ENCODE measurements at places on chromosomes 2 and 18.
A peak's percentile ranks its signal among the peaks of the same experiment; 100 is the strongest.

- DNase-seq: no peak
Measured at GRCh38 chr2:37224063-37224462, 7.3 kb downstream of the CEBPZ start.

DNA sequence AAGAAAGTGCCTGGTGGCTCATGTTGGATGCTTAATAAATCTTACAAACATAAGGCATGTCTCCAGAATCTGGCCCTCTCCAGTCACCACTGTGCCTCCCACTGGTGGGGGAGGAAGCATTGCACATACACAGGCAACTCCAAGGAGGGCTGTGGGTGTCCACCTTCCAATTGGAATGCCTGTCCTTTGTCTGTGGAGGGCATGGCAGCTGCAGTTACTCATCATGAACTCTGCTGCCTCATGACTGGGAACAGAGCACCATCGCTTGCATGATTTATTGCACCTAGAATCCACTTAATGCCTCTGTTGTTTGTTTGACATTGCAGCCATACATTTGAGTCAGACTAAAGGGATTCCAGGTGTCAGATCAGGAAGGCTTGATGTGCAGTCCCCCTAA is 278.9 kb downstream of the PRKCE start:
- DNase-seq: no peak

DNA sequence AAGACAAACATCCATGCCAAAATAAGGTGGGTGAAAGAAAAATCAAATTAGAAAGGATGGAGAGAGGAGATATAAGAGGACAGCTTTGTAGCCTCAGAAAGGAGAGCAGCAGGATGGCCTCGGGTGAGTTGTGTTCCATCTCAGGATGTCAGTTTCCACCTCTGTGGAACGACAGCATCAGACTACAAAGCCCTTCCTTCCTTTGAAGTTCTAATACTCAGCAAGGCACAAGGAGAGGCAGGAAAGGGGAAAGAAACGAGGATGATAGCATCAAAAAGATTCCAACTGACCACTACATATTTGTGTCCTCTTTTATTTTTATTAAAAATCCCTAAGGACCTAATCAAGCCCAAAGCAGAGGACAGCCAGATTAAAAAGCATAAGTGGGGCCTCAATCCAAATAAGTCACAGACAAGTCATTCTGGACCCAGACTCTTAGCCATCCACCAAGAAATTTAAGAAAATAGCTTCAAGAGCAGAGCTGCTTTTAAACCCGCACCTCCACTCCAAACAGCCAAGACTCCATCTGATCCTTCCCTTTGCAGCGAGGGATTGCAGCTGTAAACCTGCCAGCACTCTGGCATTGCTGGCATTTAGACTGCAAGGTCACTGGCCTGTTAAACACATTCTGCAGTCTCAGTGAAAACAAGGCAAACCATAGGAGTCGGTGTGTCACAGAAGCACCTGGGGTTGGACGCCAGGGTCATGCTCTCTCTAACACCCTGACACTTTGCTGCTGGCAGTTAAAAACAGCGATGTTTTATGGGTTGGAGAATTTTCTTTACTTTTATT is 314.5 kb upstream of the CHAC2 start:
- DNase-seq: no peak

- no peak for DNase-seq
Measured at GRCh38 chr2:101815739-101816391, 118.4 kb downstream of the MAP4K4 start.

DNA sequence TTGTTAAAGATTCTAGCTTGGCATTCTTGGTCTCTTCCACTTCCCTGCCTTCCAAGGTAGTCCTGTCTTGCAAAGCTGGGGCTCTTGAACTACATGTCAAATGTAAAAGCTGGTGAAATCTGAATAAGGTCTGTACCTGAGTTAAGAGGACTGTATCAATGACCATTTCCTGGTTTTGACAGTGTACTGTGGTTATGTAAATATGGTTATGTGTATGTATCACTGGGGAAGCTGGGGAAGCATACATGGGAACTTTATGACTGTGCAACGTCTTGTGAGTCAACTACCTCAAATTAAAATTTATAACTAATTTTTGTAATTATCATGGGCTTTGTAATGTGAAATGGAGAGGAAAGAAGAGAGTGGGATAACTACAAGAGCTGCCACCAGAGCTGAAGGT is 81.7 kb downstream of the COL4A4 start:
- no peak for DNase-seq

DNA sequence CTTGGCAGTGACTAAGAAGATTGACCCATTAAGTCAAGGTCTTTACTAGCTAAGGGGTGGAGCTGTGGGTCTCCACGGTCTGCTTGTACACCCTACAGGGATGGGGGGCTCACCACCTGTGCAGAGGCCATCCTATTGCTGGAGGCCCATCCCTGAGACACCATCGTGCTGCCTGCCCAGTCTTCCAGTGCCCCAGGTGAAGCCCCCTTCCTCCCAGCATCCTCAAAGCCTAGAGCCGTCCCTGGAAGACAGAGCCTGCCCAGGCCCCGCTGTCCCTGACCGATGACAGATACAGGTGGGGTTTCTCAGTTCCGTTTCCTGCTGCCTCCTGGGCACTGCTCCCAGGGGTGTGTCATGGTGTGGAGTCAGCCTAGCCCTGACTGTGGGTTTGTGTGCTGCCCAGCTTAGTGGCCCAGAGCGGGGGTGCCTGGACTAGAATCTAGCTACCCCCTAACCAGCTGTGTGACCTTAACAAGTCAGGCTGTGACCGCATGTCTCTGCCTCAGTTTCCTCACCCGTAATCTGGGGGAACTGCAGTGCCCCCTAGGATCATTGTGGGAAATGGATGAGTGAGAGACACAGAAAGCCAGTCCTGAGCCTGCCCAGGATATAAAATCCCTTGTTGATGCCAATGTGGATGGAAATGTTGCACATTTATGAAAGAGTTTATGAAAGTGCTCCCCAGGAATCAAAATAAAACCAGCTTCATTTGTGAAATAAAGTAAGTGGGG is 2.0 kb downstream of the OTOS start:
- DNase-seq: no peak

- no peak for DNase-seq
Measured at GRCh38 chr2:191178806-191179514, 28.2 kb upstream of the STAT4 start.

- DNase-seq: no peak
Measured at GRCh38 chr2:18762667-18763066, 173.3 kb upstream of the NT5C1B start.

DNA sequence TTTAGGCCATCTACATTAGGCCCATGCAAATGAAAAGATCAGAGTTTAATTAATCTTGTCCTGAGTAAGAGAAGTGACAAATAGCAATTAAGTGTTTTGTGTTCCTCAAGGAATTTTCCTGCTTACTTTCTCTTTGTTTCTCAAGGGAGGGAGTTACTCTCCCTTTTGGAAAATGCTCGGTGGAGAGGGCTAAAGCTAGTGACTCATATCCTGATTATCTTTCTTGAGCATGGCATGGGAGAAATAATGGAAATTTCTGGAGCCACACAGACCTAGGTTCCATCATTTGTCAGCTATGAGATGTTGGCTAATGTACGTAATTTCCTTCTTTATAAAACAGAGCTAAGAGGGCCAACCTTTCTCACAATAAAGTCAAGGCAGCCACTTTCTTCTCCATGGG is 177.1 kb downstream of the ETAA1 start:
- no peak for DNase-seq

GRCh38 chr18:21363348-21363747 is 121.3 kb downstream of the GREB1L start:
- DNase-seq: no peak

GRCh38 chr2:73920577-73921545 is 5.8 kb upstream of the DGUOK start:
- peak; percentile 16 for DNase-seq

DNA sequence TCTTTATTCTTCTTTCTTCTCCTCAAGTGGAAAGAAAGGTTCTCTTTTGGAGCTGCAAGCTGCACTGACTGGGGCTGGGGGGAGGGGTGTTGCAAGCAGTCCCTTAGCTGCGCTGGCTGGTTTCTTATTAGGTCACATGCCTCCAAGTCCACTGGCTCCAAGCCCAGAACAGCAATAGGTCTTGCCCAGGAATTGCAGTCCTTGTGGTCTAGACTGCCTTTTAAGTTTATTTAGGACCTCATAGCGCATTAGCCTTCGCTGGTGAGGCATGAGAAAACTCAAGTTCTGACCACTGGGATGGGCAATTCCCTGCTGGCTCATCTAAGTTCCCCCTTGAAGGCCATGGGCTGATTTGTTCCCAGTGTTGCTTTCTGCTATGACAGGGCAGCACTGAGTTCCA is 138.6 kb upstream of the SCN7A start:
- DNase-seq: no peak

GRCh38 chr18:12639990-12640880 is 17.7 kb downstream of the SPIRE1 start:
- DNase-seq: no peak

DNA sequence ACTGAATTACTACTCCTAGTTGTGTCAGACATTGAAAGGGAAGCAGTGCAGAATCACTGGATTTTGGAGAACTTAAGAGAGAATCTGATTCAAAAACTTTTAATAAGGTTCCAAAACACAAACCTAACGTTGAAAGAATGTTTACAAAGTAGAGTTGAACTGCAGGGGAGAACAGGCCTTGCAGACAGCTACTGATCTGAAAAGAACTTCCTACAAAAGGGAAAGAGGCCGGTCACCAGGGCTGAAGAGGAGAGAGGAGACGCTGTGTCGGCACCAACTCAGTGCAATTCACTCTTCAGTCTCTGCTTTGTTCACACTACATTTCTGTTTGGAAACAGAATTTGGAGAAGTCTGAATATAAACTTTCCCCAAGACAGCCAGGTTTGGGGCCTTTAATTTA is 124.0 kb downstream of the GAREM1 start:
- DNase-seq: no peak

- no peak for DNase-seq
Measured at GRCh38 chr2:135174049-135174809, 122.1 kb downstream of the RAB3GAP1 start.

DNA sequence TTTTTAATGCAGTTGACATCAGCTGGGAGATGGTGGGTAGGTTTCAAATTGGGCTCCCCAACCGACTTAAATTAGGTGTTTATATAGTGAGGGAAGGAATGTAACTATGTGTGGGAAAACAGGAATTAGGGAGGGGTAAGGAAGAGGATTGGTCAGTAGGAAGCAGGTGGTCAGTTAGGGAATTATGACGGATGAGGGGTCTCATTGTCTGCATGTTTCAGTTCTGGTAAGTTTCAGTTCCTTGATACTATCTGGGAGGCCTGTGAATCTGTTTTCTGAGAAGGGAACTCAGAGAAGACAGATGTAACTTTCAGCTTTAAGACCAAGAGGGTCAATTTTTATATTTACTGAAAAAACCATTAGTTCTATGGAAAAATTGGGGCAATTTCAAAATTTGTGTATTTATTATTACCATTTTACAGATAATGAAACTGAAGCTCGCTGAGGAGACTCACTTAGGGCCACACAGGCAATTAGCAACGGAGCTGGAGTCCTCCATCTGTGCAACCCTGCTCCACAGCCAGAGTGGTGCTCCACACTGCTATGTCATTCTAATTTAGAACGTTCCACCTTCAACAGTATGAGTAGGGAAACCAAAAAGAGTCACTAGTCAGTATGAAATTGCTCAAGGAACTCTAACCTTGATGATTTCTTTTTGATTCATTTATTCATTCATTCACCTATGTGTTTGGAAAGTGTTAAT is 36.0 kb upstream of the CCDC195 start:
- DNase-seq: no peak

- no peak for DNase-seq
Measured at GRCh38 chr2:148483665-148484064, 160.9 kb upstream of the EPC2 start.

- no peak for DNase-seq
Measured at GRCh38 chr2:33084433-33084832, 137.7 kb downstream of the LTBP1 start.

DNA sequence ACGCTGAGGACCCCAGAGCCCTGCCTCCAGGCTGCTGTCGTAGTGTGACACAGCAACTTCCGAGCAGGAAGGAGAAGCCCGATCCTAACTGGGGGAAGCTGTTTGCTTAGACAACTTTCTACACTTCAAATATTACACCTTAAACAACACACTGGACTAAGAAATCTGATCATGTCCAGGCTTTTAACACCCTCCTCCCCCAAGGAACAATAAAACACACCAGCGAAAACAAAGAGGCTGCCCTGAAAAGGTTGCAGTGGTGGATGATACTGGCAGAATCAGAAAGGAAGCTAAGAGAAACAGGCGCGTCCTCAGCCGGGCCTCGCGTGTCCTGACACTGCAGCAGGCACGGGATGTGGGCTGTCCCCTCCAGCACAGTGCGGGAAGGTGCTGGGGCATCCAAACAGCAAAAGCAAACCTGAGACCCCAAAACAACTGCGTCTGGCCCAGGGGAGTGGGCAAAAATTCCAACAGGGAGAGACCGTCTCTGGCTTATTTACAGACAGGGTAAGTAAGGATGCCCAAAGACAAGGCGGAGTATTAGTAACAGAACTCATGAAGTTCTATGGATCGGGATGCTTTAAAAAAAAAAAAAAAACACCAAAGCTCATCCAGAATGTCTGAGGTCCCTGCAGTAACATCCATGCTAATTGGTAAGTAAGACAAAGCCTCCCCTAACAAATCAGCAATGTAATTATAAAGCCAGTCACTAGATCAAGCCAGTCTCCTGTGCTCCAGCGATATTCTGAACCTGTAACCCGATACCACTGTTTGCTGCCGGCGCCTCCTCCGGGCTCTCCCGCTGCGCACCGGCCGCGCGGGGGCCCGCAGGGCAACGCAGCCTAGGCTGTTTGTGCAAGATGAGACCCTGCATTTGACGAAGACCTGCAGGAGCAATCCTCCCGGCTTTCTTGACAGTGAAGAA is 9.0 kb downstream of the SERTAD2 start:
- DNase-seq: peak; percentile 43

- no peak for DNase-seq
Measured at GRCh38 chr2:213991453-213992108, 419.3 kb upstream of the VWC2L start.

- no peak for DNase-seq
Measured at GRCh38 chr2:100185105-100185504, 42.7 kb upstream of the AFF3 start.

- DNase-seq: no peak
Measured at GRCh38 chr2:27264253-27264752, 1.5 kb upstream of the SLC30A3 start.

GRCh38 chr2:85133751-85134254 is 611 bp downstream of the TCF7L1 start:
- DNase-seq: no peak

DNA sequence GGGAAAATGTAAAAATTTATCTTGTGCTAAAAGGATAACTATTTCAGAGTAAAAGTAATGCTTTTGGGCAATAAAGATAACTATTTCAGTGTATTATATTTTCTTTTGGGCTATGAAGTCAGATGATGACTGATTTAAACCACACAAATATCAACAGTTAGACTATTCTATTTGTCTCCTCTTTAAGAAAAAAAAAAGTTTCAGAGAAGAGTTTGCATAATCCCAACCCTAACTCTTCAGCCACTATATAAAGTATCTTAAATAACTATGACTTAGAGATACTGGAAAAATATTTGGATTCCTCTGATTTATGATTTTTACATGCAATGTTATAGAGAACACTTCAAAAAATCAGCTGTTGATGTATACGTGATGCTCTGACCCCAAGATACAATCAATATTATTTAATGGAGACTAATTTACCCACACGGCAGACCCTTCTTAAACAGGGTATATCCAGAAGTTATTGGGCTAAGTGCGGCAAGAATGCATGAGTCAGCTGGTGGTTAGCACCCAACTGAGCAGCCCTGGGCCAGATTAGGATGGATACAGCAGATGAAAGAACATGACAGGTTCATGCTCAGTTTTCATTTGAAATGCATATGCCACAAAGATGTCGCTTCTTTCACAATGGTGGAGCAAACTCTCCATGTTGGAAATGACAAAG is 279.0 kb downstream of the AFF3 start:
- no peak for DNase-seq

- no peak for DNase-seq
Measured at GRCh38 chr2:9294764-9295163, 88.2 kb downstream of the ASAP2 start.

GRCh38 chr2:207403141-207403540 is 126.6 kb upstream of the CREB1 start:
- no peak for DNase-seq
